Activated CD4-positive, alpha-beta T cell treated with anti-CD3 and anti-CD28 coated beads, Interleukin-10, Interleukin-2, amounts not matched to agents 100 ng/mL and 50 ng/mL, durations not matched to agents 16 hours and 8 hours (primary cell): ENCODE measurements at places on chromosomes 2 and 18.
A peak's percentile ranks its signal among the peaks of the same experiment; 100 is the strongest.

DNA sequence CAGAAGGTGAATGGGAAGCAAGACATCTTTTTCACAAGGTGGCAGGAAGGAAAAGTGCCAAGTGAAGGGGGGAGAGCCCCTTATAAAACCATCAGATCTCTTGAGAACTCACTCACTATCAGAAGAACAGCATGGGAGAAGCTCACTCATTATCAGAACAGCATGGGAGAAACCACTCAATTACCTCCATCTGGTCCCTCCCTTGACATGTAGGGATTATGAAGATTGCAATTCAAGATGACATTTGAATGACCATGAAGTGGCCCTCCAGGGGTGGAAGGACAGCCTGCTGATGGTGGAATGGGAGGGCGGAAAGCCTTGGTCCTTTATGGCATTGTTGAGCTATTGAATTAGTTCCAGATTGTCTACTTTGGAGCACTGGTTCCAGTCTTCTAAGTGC lies 413.0 kb upstream of the MEX3C start:
- DNase-seq, result no peak

GRCh38 chr2:132581991-132582738 lies 87.8 kb downstream of the LYPD1 start:
- no peak for DNase-seq

- no peak for DNase-seq
Measured at GRCh38 chr2:234840336-234840735, 111.5 kb upstream of the SH3BP4 start.

GRCh38 chr18:75472396-75472795 lies 44.9 kb upstream of the SMIM21 start:
- DNase-seq, result no peak

- no peak for DNase-seq
Measured at GRCh38 chr2:42934580-42935186, 142.3 kb upstream of the HAAO start.

DNA sequence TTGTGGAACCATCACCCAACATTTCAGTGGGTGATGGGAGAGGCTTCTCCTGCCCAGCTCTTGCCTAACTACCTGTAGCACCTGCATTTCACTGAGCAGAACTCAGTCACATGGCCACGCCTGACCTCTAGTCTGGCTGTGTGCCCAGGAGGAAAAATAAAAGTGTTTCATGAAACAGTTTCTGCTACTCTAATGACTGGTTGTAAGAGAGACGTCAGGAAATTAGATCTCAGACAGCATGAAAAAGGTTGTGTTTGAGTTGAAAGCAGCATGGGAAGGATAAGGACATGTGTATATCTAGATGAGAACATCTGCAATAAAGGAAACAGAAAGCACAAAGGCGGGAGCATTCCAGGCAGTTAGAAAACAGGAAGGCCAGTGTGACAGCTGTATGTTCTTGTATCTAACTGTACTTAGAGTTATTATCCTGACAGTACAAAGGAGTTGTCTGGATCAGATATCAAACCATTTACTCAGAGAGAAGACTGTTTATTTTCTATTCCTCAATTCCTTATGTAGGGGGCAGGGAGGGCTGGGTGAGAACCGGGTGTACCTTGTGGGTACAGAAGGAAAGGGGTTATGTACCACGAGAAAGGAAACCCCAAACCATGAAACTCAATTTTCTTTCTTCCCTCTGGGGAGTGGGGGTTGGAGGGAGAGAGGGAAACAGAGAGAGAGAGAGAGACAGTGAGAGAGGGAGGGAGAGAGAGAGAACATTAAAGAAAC lies 307.4 kb upstream of the VWC2L start:
- DNase-seq, result no peak

DNA sequence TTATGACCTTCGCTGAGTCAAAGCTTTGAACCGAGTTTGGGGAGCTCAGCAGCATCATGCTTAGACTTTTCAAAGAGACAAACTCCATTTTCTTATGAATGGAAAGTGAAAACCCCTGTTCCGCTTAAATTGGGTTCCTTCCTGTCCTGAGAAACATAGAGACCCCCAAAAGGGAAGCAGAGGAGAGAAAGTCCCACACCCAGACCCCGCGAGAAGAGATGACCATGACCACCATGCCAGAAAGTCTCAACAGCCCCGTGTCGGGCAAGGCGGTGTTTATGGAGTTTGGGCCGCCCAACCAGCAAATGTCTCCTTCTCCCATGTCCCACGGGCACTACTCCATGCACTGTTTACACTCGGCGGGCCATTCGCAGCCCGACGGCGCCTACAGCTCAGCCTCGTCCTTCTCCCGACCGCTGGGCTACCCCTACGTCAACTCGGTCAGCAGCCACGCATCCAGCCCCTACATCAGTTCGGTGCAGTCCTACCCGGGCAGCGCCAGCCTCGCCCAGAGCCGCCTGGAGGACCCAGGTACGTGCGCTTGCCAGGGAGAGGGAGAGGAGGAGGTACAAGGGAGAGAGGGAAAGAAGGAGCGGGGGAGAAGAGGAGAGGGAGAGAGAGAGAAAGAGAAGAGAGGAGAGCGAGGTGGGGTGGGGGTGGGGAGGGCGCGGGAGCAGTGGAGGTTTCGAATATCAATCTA lies at the start of gene DLX1:
DLX1 (plus strand) TSS at position 48 of the 700 bp plus-strand sequence; CDS start at position 219, 171 bp downstream.
- no peak for DNase-seq

DNA sequence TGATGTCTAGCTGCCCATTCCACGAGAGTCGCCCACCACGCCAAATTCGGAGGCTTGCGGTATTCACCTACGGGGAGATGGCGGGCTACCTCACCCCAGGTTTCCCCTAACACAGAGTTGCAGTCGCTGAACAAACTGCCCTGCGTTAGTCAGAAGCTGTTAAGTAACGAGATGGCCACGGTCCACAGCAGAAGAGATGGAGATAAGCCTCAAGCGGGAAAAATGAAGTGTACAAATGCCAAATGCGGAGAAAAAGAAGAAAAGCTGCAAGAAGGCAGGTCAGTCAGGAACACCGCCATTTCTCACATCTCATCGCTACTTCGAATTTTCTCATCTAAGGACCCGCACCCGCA lies 425 bp downstream of the ASB3 start:
- peak; percentile 16 for DNase-seq

- DNase-seq, result no peak
Measured at GRCh38 chr2:88095022-88095421, 27.4 kb downstream of the SMYD1 start.

GRCh38 chr2:17181051-17181752 lies 337.0 kb downstream of the RAD51AP2 start:
- no peak for DNase-seq

- DNase-seq, result no peak
Measured at GRCh38 chr2:129101186-129101585, 782.5 kb upstream of the HS6ST1 start.

DNA sequence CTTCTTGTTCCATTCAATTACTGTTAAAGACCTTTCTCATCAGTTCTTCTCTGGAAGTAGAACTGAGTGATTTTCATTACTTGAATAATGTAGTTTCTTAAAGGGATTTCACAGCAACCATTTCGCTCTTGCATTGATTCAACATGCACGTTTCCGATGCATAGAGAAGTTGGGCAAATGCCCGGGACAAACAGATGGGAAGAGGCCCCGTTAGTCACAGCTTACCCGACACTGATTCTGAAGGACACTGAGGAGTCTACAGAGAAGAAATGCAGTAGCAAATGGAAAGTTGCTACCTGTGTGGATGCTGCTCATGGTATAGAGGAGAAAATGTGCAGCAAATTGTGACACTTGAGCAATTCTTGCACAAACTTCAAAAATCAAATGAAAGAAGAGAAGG lies 32.3 kb upstream of the GCG start:
- DNase-seq, result no peak

DNA sequence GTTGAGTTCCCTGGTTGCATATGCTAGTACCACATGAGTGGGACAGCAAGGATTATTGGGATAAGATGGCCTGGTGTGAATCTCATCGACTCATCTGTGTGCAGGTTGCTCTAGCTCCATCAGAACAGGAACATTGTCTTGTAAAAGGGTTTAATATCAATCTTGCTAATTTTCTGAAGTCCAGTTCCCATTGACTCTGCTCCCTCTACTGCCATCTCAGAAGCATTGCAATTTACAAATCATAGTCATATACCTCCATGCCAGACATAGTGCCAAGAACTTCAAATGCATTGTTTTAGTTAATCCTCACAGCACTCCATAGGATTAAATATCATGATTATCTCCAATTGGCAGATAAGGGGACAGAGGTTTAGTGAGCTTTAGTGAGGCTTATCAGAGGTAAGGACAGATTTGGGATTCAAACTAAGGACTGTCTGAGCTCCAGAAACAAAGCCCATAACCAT lies 4.8 kb upstream of the STAT4 start:
- peak; percentile 62 for DNase-seq

- DNase-seq, result no peak
Measured at GRCh38 chr2:168632709-168633121, 169.7 kb upstream of the NOSTRIN start.

GRCh38 chr2:107088156-107088555 lies 202.2 kb upstream of the ST6GAL2 start:
- DNase-seq, result no peak

- DNase-seq, result no peak
Measured at GRCh38 chr2:82314836-82315472, 2010.4 kb upstream of the LRRTM1 start.

DNA sequence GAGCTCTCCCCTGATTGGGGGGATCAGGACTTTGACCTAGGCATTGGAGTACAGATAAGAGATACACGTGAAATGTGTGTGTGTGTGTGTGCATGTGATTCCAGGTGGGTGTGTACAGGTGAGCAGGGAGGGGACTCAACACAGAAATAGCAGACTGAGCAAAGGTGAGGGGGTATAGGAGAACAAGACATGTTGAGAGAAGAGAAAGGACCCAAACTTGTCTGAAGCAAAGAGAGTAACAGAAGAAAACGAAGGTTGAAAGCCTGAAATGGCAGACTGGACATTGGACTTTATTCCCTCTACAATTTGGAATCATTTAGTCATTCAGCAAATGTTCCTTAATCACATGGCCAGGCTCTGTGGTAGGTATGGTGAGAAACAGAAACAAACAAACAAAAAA lies 23.3 kb downstream of the MRO start:
- no peak for DNase-seq

- no peak for DNase-seq
Measured at GRCh38 chr18:75977081-75977480, 518.0 kb downstream of the ZNF516 start.

GRCh38 chr2:2123238-2123637 lies 207.8 kb downstream of the MYT1L start:
- no peak for DNase-seq

- peak; percentile 4 for DNase-seq
Measured at GRCh38 chr2:207883002-207883780, 113.5 kb upstream of the FZD5 start.

DNA sequence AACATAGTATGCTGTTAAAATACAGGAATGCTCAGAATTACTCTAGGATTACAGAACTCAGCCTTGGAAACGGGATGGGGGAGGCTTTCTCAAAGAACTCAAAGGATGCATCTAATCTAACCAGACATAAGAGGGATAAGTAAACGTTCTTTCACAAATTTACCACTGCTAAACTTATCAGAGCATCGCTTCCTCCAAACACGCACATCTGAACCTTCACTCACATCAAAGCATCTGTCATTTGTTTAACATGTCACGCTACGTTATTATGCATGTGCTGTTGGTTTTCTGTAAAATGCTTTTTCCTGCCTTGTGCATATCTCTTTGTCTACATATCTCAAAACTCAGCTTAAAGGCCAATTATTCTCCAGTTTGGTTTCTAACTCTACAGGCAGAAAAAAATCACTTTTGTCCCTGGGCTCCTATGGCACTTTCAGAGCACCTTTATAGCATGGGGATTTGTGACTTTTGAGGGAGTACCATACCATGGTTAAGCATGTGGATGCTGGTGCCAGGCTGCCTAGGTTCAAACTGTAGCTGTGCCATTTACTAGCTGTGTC lies 106.7 kb upstream of the FSHR start:
- DNase-seq, result no peak

DNA sequence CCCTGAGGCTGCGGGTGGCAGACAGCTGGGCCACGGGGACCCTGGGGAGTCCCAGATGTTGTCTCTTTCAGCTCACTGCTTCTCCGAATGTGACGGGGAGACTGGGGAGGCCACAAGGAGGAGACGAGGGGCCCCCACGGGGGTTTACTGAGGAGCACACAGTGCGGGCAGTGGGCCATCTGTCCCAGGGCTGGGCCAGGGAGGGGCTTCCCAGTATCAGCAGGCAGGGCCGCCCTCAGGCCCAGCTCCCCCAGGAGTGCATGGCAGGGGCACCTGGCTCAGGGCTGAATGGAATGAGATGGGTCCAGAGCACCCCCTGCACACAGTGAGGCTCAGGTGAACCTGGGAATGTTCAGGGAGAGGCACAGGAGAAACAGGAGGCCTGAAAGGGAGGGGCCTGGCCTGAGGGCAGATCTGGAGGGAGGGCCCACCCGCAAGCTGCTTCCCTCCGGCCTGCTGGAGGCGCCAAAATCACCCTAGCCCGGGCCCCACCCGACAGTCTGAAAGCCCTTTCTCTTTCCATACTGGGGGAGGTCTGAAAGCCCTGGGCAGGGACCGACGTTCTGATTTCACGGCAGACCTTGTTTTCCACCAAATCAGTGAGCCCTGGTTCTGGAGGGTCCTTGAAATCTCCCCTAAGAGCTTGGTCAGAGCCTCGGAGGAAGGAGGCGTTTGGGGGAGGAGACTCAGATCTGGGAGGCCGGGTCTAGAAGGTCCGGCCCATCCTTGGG lies 35.5 kb upstream of the PTMA start:
- DNase-seq, result no peak

DNA sequence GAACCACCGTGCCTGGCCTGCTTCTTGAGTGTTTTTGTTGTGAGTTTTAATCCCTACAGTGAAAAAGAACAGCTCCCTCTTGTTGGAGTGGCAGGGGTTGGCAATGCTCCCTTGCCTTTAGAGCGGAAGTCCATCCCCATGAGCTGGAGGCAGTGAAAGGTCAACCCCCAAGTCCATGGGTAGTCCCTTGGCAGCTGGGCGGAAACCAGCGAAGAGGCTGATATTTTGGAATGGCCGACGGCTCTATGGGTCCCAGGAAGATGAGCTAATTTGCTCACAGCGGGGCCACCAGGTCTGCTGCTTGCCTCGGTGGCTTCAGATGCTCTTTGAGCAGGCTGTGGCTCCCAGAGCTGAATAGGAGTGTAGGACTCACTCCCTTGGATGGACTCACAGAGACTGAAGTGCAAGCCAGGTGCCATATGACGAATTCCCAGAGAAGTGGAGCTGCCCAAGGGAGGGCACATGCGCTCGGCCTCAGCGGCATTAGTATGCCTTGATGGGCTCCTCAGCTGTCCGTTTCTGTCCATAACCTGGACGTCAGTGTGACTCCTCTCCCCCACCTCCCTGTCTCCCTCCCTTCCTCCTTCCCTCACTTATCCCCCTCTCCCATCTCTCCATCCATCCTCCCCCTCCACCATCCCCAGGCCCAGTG lies 25.4 kb upstream of the RHOB start:
- no peak for DNase-seq

- DNase-seq, result no peak
Measured at GRCh38 chr2:107688135-107688534, 138.6 kb upstream of the RGPD4 start.

- DNase-seq, result peak; percentile 81
Measured at GRCh38 chr2:216195565-216196029, 86.4 kb downstream of the XRCC5 start.

GRCh38 chr2:95058989-95059641 lies 33.6 kb downstream of the MAL start:
- DNase-seq, result no peak
